Breast epithelium (tissue), 4 donors: ENCODE measurements at places on chromosomes 7 and 10.
A peak's percentile ranks its signal among the peaks of the same experiment; 100 is the strongest.

DNA sequence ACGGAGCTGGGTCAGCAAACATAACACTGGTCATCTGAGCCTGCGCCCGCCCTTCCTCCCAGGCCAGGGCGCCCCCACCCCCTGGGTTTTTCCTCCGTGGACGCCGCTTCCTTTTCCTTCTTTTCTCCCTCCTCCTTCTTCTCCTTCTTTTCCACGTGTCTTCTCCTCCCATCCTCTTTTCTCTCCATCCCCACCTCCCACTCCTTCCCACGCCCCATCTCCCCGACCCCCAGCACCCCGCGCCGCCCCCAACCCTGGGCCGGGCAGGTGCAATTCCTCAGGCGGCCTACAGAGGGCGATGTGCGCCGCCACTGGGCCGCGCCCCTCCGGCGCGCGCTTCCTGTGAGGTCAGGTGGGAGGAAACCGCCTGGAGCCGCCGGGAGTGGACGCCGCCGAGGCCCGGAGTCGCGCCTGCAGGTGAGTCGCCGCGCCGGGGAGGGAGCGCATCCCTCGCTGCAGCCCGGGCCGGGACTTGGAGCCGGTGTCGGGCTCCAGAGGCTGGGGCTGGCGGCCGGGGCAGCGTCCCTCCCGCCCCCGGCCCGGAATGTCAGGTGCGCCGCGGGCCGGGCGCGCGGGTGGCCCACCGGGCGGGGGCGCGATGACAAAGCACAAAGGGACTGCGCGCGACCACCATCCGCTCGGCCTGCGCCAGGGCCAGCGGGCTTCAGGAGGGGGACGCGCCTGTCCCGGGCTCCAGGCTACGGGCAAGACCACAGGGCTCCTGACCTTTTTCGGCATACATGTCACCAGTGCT lies at the start of gene FAM241B:
Gene FAM241B, plus strand, starts transcription at position 351 of the 754 bp plus-strand sequence. CDS start 1,497 bp downstream, outside the sequence.
- no peaks in the 10 kb centered on the region for H3K4me1 ChIP-seq
- no peaks in the 10 kb centered on the region for H3K27me3 ChIP-seq
- peak within 1 kb of the TSS; percentile 67 for H3K27ac ChIP-seq
- H3K4me3 ChIP-seq = peak within 1 kb of the TSS; percentile 30

DNA sequence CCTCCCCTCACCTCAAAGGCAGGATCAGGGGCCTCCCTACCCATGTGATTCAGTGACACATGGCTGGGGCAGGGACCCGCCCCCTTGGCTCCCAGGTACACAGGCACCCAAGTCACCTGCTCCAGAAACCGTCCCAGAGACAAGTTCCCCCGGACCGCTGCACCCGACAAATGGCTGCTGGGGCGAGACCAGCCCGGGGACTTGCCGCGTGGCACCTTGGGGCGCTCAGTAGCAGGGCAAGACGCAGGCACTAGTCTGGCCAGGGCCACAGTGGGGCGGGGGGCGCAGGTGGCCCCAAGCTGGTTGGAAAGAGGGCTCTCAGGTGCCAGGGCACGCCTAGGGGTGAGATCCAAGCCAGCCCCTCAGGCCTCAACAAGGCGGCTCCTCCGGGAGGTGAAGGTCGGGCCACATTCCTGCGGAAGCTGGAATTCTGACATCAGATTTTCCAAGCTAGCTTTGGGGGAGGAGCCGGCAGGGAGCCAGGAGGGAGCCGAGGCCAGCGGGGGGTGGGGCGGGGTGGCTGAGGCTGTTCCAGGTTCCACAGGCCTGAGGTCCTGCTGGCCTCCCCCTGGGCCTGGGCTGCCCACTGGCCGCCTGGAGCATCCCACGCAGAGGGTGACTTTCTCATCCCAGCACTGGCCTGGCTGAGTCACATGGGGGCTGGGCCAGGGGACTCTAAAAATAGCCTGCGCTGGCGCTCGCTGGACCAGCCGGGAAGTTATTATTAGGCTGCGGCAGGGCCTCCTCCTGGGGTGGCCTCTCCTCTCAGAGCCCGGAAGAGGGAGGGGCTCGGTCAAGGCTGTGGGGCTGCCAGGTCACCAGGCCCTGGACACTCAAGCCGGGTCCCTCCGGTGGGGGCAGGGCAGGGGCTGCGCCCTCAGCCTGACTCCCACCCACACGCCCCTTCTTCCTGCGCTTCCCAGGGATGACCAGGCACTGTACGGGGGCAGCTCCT lies 20.5 kb upstream of the INPP5A start:
- peak overlapping the region; percentile 90 for H3K27ac ChIP-seq
- H3K4me3 ChIP-seq = peak overlapping the region; percentile 50
- H3K36me3 ChIP-seq = no peaks in the 10 kb centered on the region

DNA sequence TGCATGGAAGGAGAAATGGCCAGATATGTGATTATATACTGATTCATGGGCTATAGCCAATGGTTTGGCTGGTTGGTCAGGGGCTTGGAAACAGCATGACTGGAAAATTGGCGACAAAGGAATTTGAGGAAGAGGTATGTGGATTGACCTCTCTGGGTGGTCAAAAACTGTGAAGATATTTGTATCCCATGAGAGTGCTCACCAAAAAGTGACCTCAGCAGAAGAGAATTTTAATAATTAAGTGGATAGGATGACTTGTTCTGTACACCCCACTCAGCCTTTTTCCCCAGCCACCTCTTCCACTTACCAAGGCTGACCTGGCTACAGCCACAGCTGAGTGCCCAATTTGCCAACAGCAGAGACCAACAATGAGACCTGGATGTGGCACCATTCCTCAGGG lies 146.7 kb downstream of the GPR37 start:
- DNase-seq = no peak
- no peaks in the 10 kb centered on the region for H3K4me1 ChIP-seq
- no peak overlapping the region for H3K4me3 ChIP-seq
- H3K36me3 ChIP-seq = no peaks in the 10 kb centered on the region
- no peaks in the 10 kb centered on the region for H3K27me3 ChIP-seq

GRCh38 chr7:129635300-129636029 lies 23.9 kb downstream of the NRF1 start:
- H3K4me1 ChIP-seq = no peaks in the 10 kb centered on the region
- H3K27me3 ChIP-seq = no peaks in the 10 kb centered on the region
- no peak overlapping the region for H3K4me3 ChIP-seq
